Hematopoietic multipotent progenitor cell treated with erythropoietin and hydrocortisone succinate and interleukin-3 and kit ligand, for 8 days (in vitro differentiated cells): ENCODE measurements at places on chromosomes 12 and 14.

- DNase-seq, result no peak
These were observed 96.9 kb upstream of the EVL start for GRCh38 chr14:99968191-99968920.

- DNase-seq, result no peak
These were observed 13.4 kb upstream of the NOVA1 start for GRCh38 chr14:26611259-26611658.

DNA sequence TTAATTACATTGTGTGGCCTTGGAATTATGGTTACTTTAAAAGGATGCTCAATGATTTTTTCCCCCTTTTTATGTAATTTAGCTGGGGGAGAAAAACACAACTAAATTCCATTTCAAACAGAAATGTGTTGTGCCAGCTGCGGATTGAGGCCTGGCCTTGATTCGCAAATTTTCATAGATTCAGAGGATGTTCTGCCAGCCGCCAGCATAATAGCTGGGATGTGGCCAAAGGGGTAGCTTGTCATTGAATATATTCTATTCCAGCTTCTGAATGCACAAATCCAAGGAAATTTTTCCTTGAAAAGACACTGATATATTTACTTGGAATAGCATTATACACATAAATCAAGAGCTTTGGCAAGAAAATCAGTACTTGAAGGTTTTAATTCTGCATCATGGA lies 43.7 kb downstream of the TRHDE start:
- DNase-seq, result no peak

GRCh38 chr14:52313903-52314594 lies at the start of gene PTGER2:
Gene PTGER2, plus strand, starts transcription at chr14:52314312. Its CDS starts 237 bp downstream, at chr14:52314549.
- DNase-seq, result peak; percentile 78

DNA sequence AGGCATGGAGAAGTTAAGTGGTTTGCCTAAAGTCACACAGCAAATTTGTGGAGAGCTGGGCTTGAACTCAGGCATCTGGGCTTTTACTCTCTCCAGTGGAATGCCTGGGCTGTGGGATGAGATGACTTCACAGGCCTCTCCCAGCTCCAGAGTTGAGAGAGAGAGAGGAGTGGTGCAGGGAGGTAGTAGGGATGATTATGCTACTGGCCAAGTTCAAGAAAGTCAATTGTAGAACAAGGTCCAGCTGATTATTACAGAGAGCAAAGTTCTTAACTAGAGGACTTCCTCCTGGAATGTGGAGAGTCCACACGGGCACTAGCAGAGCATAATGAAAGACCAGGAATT lies 769 bp upstream of the EMP1 start:
- no peak for DNase-seq

DNA sequence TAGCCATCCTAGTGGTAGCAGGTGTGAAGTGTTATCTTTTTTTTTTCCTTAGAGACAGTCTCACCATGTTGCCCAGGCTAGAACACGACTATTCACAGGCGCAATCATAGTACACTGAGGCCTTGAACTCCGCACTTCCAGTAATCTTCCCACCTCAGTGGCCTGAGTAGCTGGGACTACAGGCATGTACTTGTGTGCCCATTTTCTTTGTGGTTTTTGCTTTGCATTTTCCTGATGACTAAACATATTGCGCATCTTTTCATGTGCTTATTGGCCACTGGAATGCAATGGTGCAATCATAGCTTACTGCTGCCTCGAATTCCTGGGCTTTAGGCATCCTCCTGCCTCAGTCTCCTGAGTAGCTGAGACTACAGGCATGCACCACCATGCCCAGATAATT lies 33.3 kb upstream of the GCH1 start:
- no peak for DNase-seq

DNA sequence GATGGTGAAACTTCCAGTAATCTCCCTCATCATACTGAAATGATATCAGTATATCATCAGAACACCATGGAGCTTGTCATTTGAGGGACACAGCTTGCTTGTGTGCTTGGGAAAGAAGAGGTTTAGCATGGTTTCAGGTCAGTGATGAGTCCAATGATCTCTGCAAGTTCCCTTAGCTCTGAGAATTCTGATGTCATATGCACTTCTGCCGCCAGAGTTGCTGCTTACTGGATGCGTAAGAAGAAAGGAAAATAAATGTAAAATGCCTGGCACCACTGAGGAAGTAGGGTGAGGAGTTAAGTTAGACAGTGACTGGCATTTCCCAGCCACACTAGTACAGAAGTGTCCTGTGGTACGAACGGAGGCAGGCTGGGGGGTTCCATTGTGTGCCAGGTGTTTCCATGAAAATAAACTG lies 22.6 kb downstream of the PRKCH start:
- DNase-seq, result no peak

DNA sequence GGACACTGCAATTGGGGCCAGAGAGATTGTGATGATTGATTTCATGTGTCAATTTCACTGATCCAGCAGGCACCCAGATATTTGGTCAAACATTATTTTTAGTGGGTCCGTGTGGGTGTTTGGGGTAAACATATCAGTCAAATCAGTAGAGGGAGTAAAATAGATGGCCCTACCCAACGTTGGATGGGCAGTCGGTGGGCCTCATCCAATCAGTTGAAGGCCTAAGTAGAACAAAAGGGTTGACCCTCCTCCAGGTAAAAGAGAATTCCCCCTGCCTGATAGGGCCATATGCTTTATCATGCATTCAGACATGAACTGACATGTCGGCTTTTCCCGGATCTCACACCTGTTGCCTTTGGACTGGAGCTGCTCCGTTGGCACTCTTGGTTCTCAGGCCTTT lies 195.1 kb upstream of the CAND1 start:
- DNase-seq, result no peak

DNA sequence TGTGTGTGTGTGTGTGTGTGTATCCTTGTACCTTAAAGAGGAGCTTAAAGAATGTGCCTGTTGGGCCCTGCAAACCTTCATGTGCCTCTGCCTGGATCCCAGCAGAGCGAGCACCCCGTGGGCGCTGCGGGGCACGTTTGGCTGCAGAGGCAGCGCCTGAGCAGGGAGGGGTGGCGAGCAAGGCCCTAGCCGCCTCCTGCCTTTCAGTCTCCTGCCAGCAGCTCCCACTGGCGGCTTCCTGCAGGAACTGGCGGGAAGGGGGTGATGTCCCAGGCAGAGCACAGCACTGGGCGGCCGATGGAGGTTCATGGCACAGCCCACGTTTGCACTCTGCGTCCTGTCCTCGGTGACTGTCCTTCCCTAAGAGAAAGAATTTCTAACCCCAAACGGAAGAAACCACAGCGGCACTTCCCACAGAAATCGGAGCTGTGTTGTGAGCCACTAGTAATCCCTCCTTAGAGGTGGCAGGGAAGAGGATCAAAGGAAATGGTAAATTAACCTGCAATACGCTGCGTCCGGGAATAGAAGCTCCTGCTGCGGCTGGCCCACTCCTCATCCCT lies 19.8 kb downstream of the ZBTB42 start:
- DNase-seq, result no peak

- no peak for DNase-seq
These were observed 9.7 kb downstream of the CEP170B start for GRCh38 chr14:104874571-104875411.

DNA sequence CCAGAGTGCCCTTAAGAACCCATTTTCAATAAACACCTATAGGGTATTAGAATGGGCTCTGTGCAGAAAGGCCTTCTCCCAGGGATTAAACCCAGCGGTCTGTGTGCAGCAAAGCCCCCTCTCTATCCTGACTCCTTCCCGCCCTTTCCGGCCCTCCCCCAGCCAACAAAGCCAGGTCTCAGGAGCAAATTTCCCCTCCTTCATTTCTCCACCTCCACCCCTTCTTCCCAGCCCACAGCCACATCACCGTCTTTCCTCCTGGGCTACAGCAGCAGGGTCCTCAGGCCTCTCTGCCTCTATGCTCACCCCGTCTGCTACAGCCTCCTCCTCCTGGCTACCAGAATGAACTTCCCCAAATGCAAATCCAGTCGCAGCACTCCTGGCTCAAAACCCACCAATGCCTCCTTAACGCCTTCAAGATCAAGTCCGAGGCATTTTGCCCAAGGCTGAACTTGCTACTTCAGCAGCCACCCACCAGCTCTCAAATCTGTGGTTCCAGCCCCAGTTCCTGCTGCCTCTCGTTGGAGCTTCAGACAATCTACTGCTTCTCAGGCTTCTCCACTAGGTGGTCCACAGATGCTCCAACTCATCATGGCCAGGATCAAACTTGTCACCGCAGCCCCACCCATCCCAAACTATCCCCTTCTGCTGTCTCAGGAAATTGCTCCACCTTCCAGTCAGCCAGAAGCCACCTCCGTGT lies 134.8 kb downstream of the BCL11B start:
- DNase-seq, result no peak

GRCh38 chr14:89634037-89634436 lies 217.0 kb upstream of the FOXN3 start:
- no peak for DNase-seq

DNA sequence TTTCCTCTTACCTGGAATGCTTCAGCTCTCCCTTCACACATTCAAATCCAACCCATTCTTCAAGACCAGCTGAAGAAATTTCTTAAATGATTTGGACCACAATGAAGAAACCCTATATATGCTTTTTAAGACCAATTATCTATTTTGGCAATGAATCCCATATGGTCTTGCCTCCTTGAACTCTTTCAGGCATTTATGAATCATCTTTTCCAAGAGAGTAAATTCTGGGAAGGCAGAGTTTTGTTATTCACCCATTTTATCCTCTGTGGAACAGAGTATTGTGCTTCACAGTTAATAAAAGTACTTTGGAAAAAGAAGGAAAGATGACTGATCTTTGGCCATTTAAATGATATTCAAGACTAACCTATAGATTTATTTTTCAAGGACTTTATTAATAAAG lies 14.0 kb downstream of the GIT2 start:
- DNase-seq, result no peak

GRCh38 chr12:52606581-52607218 lies 5.4 kb upstream of the KRT72 start:
- DNase-seq, result no peak

DNA sequence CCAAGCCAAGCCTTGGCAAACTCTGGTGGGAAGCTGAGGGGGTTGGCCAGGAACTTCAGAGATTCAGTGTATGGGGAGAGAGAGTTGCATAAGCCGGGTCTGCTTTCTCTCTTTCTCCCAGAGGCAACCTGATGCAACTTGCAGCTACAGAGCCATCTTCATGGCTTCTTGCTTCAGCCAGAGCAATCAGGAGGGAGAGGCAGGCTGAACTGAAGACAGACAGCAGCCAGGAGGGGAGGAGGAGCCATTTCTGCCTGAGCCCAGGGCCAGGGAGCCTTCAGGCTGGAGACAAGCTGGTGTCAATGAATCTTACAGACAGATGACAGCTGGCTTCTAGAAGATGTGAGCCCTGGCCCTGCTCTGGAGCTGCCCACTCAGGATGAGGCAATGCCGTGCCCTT lies 18.7 kb downstream of the NPC2 start:
- no peak for DNase-seq

DNA sequence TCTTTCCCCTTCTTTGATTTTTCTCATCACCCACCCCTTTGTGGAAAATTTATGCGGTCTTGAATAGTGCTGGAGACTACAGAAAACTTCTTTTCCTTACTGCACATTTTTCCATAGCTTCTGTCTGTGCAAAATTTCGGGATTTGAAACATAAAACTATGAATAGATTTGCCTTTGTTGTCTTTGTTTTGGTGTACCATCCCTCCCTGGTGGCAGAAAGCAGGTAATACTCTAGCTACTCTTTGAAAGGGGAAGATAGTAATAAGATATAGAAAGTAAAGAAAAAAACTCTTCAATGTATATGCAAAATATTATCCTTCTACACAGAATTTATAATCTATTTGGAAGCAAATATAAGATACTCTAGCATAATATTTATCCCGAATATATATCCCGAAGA lies 79.1 kb upstream of the LMO3 start:
- DNase-seq, result no peak

GRCh38 chr14:67819563-67820421 lies at the start of gene RAD51B:
Gene RAD51B, plus strand, starts transcription at chr14:67819779.
- DNase-seq, result peak; percentile 93

DNA sequence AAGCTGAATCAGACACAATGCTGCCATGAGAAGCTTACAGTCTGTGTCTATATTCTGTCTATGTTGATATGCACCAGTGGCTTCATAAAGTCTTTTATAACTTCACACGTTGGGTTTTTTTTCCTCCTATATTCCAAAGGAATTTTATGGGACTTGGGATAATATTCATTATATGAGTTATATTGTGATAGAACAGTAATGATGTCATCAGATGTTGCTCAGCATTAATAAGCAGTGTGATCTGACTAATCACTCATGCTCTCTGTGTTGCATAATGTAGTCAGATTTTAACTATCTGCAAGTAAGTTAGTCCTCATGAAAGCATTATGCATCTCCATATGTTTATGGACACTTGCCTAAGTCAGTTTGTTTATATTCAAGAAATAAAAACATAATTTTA lies 159.6 kb downstream of the PLCZ1 start:
- no peak for DNase-seq

DNA sequence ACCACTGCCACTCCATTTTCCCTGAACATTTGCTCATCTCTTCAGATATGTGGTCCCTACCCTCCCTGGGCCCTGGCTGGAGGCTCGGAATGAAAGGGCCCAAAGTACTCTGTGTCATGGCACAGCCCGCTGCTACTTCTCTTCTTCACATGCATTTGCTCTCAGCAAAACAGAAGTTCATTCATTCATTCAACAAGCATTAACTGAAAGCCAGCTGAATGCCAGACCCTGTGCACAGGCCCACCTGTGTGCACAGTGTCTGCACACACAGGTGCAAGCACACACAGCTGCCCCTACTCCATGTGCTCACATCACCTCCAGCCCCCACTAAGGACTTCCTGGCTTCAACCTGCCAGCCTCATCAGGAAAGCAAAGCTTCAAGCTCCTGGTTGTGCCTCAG lies 7.8 kb downstream of the WNT1 start:
- DNase-seq, result no peak

- DNase-seq, result peak; percentile 24
These were observed 310.2 kb downstream of the APAF1 start for GRCh38 chr12:98955284-98955683.

GRCh38 chr12:20099395-20100183 lies 268.7 kb upstream of the PDE3A start:
- DNase-seq, result no peak

- DNase-seq, result no peak
These were observed 392.7 kb downstream of the GALC start for GRCh38 chr14:87600240-87600639.

DNA sequence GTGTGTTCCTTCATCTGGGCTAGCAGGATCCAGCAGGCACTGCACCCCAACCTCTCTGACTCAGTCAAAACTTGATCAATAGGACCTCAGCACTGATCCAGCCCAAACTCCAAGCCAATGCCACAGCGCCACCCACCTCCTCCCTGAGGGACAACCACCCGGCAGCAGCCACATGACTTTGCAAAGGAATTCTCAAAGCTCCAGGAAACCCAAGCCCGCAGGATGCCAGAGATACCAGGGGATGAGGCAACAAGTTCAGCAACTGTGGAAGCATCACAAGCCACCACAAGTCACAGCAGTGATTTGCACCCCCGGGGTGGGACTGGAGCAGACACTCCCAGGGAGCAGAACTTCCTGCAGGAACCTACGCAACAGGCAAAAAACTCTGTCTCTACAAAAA lies 37.3 kb downstream of the ACTN1 start:
- no peak for DNase-seq
